ENCODE measurements at places on chromosomes 5 and 9. TPM values are rescaled to one million over a fixed set of nuclear protein-coding genes. Genes with fewer than 3 reads are reported as not detected.

DNA sequence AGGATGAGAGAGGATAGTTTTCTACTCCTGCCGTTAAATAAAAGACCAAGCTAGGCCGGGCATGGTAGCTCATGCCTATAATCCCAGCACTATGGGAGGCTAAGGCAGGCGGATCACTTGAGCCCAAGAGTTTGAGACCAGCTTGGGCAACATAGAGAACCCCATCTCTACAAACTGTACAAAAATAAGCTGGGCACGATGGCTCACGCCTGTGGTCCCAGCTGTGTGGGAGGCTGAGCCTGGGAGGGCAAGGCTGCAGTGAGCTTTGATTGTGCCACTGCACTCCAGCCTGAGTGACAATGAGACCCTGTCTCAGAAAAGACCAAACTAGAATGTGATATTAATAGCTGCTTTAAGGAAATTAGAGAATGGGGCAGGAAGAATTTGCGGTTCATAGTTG lies 158.4 kb downstream of the NIPBL start:
- no peak for DNase-seq

The PCDHGA2 gene
- 1.2 TPM for total RNA-seq

GRCh38 chr5:39742916-39743315 lies 318.1 kb upstream of the DAB2 start:
- DNase-seq: no peak

- DNase-seq: no peak
Measured at GRCh38 chr9:114001794-114002261, 76.3 kb downstream of the AMBP start.

The PCDHB6 gene
- not detected for total RNA-seq

The THBS4 gene
- total RNA-seq: not detected

DNA sequence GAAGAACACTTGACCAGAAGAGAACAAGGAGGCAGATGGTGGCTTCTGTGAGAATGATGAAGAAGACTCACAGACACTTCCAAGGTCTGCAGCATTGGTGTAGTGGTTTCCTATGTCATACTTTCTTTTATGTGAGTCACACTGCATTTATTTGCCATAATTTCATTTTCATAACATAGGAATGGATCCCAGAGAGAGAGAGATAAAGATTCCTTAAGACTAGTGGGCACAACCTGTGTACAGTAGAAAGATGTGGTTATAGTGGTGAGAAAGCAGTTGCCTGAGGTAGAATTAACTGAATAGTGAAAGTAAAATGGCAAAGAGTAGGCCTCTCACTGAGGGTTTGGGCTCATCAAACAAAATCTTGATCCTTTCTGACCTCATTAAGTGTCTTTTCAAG lies 7.6 kb upstream of the CCDC152 start:
- DNase-seq: no peak

DNA sequence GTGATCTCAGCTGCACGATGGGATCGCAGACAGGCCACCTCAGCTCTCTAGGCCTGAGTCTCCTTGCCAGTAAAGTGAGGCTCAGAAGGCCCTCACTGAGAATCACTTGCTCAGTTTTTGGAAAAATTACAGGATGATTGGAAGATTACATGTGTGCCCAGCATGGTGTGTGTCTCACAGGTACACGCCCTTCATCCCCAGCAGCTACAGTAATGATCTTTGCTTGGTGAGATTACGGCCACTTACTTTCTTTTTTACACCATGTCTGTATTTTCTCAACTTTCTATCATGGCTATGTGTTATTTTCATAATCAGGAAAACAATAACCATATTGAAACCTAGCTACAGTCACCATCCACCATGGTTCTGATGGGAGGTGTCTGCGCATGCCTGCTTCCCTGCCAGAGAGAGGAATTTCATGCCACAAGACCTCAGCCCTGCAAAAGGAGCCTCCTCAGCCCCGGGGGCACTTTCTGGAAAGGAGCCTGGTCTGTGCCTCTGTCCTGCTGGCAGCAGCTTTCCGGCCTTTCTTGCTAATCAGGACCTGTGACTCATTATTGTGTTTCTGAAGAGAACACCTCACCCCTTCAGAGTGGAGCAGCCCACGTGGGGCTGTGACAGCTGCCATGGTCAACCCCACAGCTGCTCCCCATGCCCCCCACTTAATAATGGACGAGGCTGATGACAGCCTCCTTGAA lies 64.2 kb upstream of the OLFM1 start:
- DNase-seq: peak; percentile 7

The MAPKAP1 gene
- total RNA-seq: 99.1 TPM

DNA sequence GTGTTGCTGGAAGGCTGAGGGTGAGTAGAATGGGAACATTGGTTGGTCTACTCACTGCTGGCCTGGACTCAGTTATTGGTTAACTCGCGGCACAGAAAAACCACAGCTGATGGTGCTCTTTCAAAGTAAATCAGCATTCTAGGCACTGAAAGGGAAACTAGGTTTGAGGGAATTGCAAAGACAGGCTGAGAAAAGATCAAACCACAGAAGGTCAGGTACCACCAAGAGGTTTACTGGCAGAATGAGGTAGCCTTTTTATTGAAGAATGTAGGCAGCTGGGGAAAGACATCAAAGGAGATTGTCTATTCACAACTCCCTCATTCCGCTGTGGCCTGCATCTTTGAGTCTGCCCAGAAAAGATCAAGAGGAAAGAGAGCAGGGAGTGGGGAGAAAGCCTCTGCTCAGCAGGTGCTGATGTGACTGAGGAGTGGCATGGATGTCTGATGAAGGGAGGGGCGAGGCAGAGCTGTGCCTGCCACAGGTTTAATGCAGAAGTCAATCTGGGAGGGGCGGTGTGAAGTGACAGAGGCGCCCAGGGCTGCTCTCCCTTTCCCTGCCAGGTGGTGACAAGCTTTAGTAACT lies 255.5 kb downstream of the MAN2A1 start:
- DNase-seq: no peak

- peak; percentile 96 for DNase-seq
Measured at GRCh38 chr9:134455934-134456755, 129.9 kb downstream of the RXRA start.

The ACER2 gene
- 7.3 TPM for total RNA-seq

DNA sequence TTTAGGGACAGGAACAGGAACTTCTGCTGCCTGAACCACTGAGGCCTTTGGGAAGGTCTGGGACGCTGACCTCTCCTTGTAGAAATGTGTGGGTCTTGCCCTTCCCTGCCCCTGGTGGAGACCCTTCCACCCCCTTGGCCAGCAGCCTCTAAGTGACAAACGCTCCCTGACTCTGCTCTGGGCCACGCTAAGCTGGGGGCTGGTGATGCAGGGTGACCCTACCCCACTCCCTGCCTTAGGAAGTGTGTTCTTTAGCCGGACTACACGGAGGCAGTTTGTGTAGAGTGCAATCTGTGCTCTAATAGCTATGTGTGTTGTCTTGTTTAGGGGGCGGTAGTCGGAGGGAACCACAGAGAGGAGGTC lies 123.0 kb downstream of the COL23A1 start:
- no peak for DNase-seq

DNA sequence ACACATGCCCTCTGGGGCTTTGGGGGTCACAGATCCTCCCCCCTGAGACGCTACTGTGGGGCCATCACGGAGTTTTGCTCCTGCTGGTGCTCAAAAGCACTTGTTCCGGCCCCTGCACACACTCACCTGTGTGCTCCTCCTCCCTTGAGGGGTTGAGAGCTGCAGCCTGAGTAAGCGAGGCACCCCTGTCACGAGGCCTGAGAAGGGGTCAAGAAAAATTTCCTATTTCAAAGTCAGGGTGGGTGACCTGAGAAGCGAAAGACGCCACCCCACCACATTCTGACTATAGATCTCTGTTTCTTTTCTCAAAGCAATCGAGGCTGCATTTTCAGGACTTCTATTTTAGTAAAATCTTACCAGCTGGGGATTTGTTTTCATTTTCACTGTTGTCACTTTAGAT lies 138.5 kb downstream of the DCP2 start:
- DNase-seq: no peak

DNA sequence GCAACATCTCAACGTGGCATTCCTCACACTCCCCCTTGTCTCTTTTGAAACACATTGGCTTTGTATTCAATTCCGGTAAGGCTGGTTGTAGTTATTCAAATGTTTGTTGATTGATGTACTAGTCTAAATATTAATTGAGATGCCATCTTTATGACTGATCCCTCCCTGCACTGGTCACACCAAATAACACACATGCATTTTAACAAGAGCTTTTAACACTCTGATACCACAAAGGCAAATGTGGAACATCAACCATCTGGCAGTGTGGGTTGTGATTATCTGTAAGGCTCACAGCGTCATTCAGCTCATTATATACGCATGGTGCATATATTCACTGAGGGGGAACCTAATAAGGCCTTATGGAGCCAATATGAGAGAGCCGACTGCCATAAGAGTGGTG lies 305.0 kb downstream of the TENT4A start:
- DNase-seq: no peak

GRCh38 chr9:121972501-121972981 lies 120.6 kb downstream of the TTLL11 start:
- DNase-seq: peak; percentile 75

DNA sequence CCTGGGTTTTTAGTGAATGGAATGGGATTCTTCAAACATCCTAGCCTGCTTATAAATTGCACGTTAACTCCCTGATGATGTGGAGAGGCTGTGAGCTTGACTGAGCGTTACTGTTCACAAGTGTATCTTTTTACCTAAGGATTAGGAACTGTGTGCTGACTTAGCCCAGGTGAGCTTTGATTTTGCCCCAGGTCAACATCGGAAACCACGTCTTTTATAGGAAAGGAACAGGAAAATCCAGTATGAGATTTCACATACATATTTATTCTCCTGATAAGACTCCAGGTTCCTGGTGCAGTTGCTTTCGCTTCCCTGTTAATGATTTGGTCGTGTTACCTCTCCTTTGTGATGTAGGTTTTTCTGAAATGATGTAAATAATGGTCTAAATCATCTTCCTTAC lies 103.2 kb upstream of the BASP1 start:
- DNase-seq: peak; percentile 45

The PRRT1B gene
- not detected for total RNA-seq

DNA sequence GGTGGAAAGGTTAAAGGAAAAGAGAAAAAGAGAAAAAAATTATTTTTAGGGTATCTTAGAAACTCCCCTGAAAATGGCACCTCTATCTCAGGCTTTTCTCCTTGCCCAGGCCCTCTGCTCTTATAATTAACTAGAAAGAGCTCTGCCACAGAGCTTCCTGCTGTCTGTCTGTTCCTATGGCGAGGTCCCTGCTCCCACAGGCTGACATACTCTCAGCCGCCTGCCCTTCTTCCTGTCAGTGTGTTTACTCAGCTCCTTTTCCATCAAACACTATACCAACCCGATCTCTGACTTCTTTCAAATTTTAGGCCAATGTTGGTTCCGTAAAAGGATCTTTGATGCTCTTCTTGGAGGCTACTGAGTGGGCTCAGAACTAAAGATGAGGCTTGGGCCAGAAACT lies 482.6 kb downstream of the DMAC1 start:
- no peak for DNase-seq

The WNK2 gene
- not detected for total RNA-seq

The TNFSF15 gene
- total RNA-seq: 14.3 TPM

The CHSY3 gene
- total RNA-seq: 6.8 TPM

- DNase-seq: no peak
Measured at GRCh38 chr5:86864051-86864450, 246.3 kb downstream of the COX7C start.

DNA sequence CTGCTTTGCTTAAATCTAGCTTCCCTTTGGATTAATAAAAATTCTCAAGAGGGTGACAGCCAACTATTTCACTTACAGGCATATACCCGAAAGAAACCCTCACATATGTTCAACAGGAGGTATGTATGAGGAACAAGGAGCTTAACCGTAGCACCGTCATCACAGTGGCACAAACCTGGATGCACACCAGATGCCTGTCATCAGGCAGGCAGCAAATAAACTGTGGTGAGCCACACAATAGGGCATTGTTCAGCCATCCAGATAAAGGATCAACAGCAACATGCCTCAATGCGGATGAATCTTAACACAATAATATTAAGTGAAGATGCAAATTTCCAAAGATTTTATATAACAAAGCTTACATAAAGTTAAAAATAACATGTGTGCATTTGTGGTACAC lies 5.5 kb upstream of the TNFSF15 start:
- DNase-seq: no peak

DNA sequence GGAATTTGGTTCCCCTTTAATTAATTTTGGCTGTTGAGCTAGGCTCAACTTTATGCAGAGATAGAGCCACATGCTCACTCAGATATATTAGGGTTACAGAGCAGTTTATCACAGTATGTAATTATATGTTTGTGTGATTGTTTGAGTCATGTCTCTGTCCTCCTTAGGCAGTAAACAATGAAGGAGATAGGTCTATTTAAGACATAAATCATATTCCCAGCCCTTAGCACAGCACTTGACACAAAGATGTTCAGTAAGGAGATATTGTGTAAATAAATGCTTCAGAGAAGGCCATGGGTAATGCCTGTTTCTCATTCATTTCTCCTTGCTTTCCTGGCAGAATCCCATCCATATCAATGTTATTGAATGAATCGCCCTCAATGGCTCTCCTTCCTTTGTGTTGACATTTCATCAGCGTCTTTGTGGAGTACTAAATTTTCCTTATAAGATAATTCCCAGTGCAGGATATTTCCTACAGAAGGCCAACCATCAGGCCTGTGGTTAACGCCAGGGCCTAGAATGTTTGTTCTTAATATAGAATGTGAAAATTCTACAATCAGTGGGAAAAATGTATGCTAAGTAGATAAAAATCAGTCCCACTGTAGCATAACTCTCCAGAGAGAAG lies 408.0 kb downstream of the EBF1 start:
- no peak for DNase-seq

The SOWAHA gene
- not detected for total RNA-seq

- DNase-seq: no peak
Measured at GRCh38 chr9:109522106-109522505, 24.0 kb upstream of the PTPN3 start.

The SLCO6A1 gene
- total RNA-seq: not detected

GRCh38 chr5:174189654-174190541 lies 144.4 kb downstream of the NSG2 start:
- DNase-seq: no peak

The NAA35 gene
- total RNA-seq: 22.5 TPM

DNA sequence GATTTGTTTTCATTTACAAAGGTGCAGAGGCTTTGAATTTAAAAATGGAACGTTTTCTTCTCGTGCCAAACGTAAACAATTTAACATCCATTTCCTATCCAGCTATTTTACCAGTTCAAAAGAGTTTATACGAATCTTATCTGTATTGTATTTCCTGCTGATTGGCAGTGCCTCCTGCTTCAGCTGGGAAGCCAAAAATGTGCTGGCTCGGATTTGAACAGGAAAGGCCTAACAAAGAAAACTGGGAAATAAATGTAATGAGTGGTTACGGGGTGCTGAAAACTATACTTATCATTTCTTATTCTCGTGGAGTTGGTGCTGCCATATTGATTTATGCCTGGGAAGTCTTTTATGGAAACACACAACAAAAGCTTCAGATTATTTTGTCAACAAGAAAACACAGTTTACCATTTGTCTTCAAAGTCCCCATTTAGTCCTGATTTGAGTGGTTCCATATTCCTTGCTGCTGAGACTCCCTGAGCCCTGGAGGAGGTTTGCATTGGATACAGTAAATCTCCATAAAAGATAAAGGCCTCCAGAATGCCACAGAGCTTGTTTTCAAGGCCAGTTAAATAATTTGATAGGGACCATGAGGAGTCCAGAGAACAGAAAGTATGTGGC lies 507.4 kb downstream of the RASEF start:
- no peak for DNase-seq

GRCh38 chr9:123268199-123268464 lies 254 bp downstream of the STRBP start:
- no peak for DNase-seq

The IFNB1 gene
- not detected for total RNA-seq

The CSF1R gene
- total RNA-seq: not detected

Data from endothelial cell of umbilical vein (primary cell).